CD4-positive, alpha-beta T cell treated with Interferon gamma for 1 hour (primary cell): ENCODE measurements at places on chromosomes 4 and X.
A peak's percentile ranks its signal among the peaks of the same experiment; 100 is the strongest.

DNA sequence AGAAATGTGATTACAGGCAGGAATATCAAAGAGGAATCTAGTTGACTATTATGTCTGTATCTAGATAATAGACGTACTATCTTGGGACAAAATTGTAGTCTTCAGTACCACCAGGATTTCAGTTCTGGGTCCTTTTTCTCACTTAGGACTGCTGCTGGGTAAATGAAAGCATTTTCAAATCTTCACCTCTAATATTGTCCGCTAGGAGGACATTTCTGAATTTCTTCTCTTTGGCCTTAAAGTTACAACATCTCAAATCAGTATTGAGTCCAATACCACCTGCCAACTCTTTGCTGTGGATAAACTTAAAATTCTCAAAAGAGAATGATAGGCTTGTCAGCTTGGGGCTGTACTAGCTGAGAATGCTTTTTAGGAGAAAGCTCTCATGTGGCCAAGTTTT, 6.0 kb downstream of the FGF16 start:
- no peak for DNase-seq

DNA sequence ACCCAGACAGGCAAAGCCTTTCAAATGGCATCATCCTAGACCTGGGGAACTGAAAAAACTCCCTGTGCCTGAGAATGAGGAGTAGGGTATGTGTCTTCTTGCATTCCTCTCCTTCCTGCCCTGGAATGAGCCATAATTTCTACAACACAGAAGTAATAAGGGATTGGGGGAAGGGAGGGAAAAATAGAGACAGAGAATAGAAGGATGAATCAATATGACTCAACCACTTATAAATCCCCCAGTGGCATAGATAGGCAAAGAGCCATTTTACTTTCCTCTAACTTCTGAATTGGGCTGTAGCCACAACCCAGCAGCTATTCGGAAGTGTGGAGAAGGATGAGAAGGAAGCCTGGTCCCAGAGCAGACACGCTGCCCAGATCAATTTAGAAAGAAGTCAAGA, 99.9 kb downstream of the NHS start:
- DNase-seq, result no peak

DNA sequence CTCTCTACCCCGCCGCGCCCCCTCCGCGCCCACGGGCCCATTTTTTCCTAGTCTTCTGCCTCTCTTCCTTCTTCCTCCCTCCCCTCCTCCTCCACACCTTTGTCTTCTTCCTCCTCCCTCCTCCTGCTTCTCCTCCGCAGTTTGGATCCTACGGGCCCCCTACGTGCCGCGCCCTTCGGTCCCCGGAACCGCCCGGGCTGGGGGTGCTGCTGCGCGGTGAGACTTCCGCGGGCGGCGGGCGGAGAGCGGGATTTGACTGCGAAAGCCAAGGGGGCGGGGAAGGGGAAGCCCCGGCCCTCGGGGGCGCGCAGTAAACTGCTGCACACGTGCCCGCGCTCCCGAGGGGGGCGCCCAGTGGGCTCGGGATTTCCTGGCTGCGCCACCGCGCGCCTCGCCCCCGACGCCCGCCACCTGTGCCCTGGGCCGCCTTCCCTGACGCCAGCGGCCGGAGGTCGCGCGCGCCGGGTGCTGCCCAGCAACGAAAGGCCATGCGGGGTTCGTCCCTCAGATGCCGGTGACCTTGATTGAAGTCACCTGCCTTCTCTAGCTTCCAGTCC, 3.3 kb upstream of the NKX3-2 start:
- peak; percentile 34 for DNase-seq

DNA sequence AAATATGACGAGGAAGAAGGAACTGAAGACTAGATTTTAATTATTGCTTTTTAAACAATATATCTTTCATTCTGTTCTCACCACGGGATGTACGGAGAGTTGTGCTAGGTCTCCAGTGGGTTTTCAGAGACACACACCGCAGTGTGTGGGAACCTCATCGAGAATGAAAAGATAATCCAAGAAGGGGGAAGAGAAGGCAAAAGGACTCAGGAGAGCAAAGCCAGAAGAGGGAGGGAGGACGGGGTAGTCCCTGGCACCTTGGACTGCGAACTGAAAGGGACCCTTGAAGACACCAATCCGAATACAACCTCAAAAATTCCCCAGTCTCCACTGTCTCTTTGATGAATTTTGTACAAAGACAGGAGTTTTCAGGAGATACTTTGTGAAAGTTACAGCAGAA, 932 bp upstream of the LEF1 start:
- no peak for DNase-seq
